HT1080 (cell line): ENCODE measurements at places on chromosomes 11 and 22.

GRCh38 chr11:9133956-9134355 lies 42.6 kb upstream of the SCUBE2 start:
- DNase-seq = no peak

GRCh38 chr11:63915961-63916836 lies 765 bp downstream of the RCOR2 start:
- DNase-seq = no peak

- no peak for DNase-seq
Measured at GRCh38 chr11:77154381-77155081, 26.5 kb downstream of the MYO7A start.

GRCh38 chr11:116986521-116987105 lies 111.6 kb downstream of the SIK3 start:
- peak; percentile 89 for DNase-seq

- DNase-seq = no peak
Measured at GRCh38 chr22:39223091-39223710, 21.6 kb downstream of the PDGFB start.
